ENCODE measurements at places on chromosomes 1 and 21.
A peak's percentile ranks its signal among the peaks of the same experiment; 100 is the strongest.

- DNase-seq: no peak
Observed at GRCh38 chr1:180155182-180155682, 563 bp downstream of the QSOX1 start.

DNA sequence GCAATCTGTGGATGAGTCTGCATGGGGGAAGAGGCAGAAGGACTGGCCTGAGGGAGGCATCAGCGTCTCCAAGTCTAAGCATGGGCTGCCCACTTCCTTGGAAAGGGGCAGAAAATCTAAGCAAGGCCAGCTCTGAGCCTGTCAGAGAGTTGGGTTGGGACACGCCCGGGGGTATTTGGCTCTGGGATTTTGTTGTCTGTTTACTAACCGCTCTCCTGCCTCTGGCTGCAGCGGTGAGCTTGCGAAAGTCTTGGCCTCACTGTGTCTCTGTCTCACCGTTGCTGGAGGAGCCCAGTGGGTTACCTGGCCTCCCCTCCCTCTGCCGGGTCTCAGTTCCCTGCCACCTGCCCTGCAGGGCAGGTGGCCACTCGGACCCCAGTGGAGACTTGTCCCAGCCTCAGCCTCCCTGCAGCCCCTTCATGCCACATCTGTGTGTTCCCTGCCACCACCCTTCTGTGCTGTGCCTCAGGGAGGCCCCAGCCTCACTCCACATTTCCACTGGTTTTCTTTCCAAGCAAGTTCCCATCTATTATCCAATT, 33.7 kb downstream of the EDN2 start:
- no peak for DNase-seq

- no peak for DNase-seq
Observed at GRCh38 chr1:26581287-26581651, 51.7 kb downstream of the RPS6KA1 start.

- DNase-seq: no peak
Observed at GRCh38 chr1:160438317-160438918, 38.1 kb downstream of the VANGL2 start.

- no peak for DNase-seq
Observed at GRCh38 chr1:161193561-161194235, 5.2 kb downstream of the ADAMTS4 start.

- peak; percentile 96 for DNase-seq
Observed at GRCh38 chr1:195591917-195592672, 1016.1 kb downstream of the KCNT2 start.

- DNase-seq: no peak
Observed at GRCh38 chr21:33936301-33937038, 20.9 kb upstream of the ATP5PO start.

GRCh38 chr1:212260557-212261355, 24.5 kb upstream of the PPP2R5A start:
- DNase-seq: no peak

- no peak for DNase-seq
Observed at GRCh38 chr1:9249534-9250410, 15.2 kb downstream of the H6PD start.

DNA sequence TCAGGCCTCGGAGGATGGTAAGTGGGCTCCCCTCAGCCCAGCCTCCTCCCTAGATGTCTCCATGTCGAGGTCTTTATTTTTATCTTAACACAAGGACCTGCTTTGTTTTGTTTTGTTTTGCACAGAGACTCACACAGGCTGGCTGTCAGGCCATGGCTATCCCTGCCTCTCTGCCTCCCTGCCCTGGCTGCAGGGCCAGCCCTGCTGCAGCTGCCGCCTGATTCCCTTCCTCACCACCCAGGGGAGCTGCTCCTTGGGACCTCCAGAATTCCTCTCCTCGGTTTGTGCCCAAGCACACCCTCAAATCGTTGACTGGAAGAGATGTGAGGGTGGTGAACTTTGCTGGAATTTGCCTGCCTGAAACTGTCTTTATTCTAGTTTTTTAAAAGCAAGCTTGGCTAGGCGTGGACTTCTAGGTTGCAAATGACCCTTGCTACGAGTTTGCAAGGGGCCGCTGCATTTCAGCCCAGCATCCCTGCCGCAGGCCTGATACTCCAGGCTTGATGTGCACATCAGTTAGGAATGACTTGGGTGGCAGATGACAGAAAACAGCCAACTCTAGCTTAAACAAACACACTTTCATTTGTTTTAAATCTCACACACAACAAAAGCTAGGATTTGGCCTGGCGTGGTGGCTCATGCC, 37.1 kb downstream of the WNT9A start:
- no peak for DNase-seq

DNA sequence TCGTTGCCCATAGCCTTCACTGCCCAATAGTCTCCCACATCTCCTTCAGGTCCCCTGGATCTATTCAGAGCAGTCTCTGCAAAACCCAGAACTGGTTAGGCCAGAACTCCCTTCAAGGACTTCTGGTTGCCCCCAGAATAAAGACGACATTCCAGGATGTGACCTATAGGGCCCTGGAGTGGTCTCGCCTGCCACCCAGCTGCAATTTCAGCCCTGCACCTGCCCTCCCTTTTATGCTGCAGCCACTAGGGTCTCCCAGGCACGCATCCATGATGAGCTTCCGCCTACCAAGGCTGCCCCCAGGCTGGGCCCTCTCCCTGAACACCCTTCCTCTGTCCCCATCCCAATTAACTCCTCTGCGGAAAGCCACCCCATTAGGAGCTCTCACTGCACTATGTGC, 7.2 kb upstream of the TSPEAR start:
- no peak for DNase-seq

DNA sequence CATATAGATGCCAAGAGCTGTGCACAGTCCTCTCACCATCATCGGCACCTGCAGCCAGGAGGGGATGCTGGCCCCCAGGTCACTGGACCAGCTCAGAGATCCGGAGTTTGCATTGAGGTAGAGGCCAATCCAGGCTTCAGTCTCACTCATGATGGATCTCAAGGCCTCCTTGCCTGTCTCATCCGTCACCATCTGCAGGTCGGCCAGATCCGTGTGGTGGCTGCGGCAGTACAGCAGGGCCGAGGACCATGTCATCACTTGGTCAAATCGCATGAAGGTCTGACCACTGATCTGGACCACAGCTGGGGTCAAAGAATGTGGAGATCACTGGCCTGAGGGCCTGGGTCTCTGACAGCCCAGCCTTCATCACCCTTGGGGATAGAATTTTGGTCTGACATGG, 6.6 kb downstream of the CLEC20A start:
- no peak for DNase-seq

- no peak for DNase-seq
Observed at GRCh38 chr1:119948342-119949214, 52.3 kb upstream of the ADAM30 start.

- DNase-seq: no peak
Observed at GRCh38 chr1:160374306-160375110, 7.6 kb downstream of the NHLH1 start.

DNA sequence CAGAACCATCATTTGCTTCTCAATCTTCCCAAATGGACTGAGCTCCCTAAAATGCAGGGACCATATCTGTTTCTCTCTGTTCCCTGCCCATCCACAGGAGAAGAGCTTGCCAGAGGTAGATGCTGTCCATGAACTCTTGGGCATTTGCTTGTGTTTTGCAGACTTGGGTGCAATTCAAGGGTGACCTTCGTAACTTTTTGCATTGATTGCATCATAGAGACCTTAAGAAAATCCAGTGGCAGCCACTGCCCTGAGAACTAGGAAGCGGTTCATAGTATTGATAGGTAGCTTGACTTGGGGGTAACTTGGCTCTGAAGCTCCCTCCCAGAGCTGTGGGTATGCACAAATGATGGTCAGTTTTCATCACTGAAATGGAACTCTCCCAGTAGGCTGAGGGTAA, 34.3 kb upstream of the EDEM3 start:
- DNase-seq: no peak

DNA sequence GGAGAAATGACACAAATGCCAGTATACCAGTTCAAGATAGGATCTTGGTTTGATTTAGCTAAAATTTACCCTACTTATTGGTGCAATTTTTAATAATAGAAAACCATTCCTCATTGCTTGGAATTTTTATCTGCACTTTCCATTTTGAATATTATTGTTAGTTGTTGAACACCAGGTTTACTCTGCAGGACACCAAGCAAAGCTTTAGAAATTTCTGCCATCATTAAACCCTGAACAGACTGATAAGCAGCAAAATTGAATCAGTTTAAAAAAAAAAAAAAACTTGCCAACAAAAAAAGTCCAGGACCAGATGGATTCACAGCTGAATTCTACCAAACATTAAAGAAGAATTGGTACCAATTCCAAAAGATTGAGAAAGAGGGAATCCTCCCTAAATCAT, 71.5 kb downstream of the POU2F1 start:
- no peak for DNase-seq

Data from BJ (cell line).